ENCODE measurements at places on chromosomes 12 and 14.

- no peak for DNase-seq
Measured at GRCh38 chr14:101017806-101018560, 114.5 kb upstream of the RTL1 start.

DNA sequence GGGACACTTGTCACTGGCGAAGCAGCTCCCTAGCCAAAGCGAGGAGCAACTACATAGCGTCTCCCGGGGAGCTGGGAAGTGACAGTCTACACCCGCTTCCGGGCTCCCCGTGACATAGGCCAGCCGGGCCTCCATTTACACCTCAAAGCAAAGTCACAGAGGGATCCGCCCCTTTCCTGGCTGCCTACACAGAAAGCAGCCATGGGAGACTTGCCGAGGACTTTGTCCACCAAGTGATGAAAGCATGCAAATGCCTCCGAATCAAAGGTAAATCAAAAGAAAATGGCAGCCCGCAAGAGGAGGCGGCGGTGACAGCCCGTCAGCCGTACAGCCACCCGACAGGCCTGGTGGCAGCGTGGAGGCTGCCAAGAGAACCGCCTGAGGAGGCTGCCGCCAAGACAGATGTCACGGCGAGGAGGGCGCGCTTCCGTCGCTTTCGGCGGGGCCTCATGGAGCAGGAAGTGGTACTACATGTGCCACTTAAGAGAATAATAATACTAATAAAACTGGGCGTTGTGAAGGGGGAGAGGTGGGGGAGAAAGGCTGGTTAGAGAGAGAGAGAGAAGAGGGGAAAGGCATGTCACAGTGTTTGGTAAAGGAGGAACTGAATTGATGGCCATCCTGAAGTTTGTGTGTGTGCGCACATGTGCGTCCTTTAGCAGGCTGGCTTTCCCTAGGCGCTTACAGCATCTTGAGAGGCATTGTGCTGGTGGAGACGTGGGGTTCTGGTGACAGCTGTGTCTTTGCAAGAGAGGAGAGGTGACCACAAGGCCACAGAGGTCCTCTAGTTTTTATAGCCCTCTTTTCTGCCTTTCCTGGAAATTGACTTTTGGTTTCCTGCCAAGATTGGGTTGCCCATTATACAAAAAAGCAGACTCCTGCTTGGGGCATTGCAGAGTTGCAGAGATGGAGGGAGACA lies 661.7 kb downstream of the VRK1 start:
- peak; percentile 78 for DNase-seq

DNA sequence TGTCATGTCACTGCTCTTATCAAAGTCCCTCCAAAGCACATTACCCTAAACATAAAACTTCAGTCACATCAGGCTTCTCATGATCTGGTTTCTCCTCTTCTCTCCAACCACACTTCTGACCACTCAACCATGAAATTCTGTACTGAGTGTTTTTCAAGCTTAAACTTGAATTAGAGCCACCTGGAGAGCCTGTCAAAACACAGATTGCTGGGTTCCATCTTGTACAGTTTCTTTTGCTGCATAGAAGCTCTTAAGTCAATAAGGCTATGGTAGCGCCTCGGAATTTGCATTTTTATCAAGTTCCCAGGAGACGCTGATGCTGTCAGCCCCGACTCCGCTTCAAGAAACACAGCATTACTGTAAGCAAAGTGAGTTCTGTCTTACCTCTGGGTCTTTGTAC lies 16.4 kb upstream of the SRRM4 start:
- no peak for DNase-seq

DNA sequence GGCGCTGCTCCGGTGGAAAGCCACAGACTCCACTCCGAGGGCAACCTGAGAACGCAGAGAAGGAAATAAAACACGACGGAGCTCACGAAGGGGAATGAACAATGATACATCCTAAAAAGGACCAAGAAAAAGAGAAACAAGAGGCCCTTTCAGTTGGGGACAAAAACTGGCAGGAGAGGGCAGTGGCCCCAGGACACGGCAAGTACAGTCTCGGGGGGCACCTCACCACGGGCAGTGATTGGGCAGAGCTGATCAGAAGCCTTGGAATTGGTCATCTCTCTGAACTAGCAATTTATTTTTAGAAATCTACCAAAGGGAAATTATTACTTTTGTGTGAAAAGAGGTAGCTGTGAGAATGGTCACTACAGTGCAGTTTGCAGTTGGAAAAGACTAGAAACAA lies 27.9 kb downstream of the CCDC92 start:
- no peak for DNase-seq

DNA sequence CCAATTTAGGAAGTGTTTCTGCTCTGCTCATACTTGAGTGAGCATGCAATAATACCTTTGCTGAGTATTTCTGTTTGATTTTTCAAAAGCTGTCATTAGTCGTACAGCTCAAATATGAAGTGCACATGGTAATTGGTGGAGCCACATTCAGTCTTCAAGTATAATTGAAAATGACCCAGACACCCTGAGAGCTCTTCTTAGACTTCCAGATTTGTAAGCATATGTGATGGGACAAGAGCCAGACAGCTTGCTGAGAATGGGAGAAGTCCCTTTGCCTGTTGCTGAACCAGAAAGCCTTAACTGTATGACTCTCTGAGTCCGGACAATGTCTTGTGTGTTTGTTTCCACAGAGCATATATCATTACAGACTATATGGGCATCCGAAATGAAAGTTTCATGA lies 307.3 kb downstream of the TMEM117 start:
- DNase-seq: no peak

GRCh38 chr14:64726585-64726890 lies 22.3 kb downstream of the PLEKHG3 start:
- peak; percentile 72 for DNase-seq

DNA sequence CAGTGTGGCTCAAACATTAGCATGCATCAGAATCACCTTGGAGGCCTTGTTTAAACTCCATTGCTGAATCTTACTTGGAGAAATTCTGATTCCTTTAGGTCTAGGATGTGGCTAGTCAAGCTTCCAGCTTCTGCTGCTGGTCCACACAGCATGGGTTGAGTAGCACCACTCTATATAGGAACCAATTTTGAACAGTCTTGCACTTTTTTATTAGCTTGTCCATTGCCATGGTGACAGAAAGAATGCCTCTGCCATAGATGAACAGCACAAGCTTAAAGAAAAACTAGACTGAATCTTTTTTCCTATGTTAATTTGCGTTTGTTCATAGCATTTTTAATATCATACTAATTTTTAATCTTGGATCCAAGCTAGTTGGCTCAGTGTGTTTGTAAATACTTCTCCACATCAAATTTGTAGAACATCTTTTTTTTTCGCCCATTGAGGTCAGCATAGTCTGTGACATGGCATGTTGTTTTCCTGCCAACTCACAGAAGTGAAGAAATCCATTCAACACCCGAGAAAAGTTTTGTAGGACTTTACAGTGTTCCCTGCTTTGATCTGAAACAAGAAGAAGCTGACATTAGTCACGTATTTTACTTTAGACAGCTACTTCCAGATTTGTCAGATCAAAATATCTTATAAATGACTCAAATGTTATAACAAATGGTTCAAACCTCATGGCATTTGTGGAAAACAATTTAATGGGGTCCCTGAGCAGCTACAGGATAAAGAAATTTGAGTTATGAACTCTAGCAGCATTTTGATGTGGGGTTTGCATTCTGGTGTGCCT lies 438.8 kb downstream of the EGLN3 start:
- DNase-seq: no peak

DNA sequence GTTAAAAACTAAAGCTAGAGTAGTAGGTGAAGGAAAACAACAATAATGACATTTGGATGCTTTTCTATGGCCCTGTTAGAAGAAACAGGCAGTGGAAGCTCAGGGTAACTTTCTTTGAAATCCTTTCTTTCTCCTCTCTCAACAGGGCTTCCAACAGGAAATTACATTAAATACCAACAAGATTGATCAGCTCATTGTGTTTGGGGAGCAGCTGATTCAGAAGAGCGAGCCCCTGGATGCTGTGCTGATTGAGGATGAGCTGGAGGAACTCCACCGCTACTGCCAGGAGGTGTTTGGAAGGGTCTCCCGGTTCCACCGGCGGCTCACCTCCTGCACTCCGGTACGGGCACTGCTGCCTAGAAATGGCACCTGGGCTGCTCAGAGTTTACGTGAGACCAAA lies 81.5 kb downstream of the ESR2 start:
- DNase-seq: no peak

- no peak for DNase-seq
Measured at GRCh38 chr14:95774265-95775160, 60.6 kb upstream of the TCL1A start.

DNA sequence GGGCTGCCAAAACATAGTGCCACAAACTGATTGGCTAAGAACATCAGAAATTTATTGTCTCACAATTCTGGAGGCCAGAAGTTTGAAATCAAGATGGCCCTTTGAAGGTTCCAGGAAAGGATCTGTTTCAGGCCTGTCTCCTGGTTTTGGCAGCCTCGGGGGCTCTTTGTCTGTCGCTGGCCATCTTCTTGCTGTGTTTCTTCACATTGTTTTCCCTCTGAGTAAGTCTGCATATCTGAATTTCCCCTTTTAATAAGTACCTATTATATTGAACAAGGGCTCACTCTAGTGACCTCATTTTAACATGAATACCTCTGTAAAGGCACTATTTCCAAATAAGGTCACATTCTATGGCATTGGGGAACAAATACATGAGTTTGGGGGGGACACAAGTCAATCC lies 467.1 kb upstream of the MGAT4C start:
- no peak for DNase-seq

DNA sequence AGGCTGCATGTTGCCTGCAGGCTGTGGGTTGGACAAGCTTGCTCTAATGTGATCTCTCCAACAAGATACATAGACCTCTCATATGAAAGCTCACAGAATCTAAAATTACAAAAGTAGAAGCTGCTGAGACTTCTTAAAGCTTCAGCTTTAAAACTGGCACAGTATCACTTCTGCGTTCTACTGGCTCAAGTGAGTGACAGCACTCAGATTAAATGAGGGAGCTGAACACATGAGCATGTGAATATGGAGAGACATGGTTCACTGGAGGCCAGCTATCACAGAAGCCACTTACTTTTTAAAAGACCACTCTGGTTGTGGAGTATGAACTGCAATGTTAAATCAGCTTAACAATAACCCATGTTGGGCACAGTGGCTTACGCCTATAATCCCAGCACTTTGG lies 29.1 kb upstream of the ANO6 start:
- no peak for DNase-seq

DNA sequence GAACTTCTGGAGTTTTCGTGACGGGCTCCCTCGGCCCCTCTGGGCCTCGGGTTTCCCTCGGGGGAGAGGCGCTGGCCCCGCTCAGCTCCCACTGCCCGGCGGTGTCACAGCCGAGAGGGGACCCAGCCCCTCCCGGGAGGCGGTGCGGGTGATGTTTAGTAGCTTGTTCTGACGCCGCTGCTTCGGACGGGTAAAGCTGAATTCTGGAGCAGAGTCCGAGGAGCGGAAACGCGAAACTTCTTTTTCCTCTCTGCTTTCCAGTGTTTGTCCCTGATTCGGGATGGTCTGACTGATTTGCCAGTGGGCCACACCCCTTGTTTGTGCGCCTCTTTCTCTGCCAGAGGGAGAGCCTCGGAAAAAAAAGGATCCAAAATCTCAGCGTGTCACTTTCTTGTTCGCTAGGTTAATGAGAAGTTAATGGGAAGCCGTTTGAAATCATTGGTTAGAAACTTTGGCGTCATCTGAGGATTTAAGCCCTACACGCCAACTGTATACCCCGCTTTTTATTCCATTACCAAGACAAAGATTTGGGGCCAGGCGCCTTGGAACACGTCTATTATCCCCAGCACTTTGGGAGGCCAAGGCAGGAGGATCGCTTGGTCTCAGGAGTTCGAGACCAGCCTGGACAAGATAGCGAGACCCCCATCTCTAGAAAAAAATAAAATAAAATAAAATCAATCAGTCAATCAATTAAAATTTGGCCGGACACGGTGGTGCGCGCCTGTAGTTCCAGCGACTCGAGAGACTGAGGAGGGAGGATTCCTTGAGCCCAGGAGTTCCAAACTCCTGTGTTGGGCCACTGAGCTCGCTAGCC lies 756 bp downstream of the TULP3 start:
- DNase-seq: no peak

GRCh38 chr12:18939051-18939450 lies 190.5 kb upstream of the PLEKHA5 start:
- no peak for DNase-seq

- peak; percentile 29 for DNase-seq
Measured at GRCh38 chr14:51419685-51420084, 179.6 kb downstream of the TMX1 start.

- no peak for DNase-seq
Measured at GRCh38 chr12:69331519-69331908, 16.7 kb upstream of the LYZ start.

- peak; percentile 11 for DNase-seq
Measured at GRCh38 chr14:49971156-49972130, 78.6 kb downstream of the ARF6 start.

- DNase-seq: no peak
Measured at GRCh38 chr14:30998100-30998706, 27.2 kb upstream of the AP4S1 start.

DNA sequence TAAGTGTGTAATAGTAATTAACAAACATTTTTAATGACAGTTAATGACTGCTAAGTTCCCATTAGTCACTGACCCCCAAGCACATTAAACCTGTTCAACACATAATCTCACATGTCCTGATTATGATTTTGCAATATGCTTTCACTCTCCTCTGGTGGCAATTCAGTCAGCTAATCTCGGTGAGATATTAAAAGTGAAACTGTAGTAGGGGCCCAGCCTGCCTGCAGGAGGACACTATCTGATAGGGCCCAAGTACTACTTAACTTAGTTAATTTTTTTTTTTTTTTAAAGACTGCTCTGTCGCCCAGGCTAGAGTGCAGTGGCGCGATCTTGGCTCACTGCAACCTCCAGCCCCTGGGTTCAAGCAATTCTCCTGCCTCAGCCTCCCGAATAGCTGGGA lies 48.8 kb downstream of the CIT start:
- no peak for DNase-seq

DNA sequence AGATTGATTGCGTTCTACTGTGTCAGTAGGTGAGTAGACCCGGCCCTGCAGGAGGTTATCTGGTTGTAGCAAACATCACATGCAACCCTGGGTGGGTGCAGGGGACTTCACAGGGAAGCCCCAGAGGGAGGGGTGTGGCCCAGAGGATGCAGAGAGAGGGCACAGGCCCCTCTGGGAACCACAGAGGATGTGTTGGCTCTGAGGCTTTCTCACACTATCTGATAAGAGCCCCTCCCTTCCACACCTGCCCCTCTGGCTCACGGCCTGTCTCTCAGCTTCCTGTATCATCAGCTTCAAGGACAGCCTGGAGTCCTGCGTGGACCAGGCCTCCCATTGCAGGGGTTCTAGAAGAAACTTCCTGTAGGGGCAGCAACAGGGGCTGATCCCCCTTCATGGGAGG lies 101.9 kb downstream of the RIN3 start:
- DNase-seq: peak; percentile 70

- no peak for DNase-seq
Measured at GRCh38 chr12:76746516-76746915, 17.4 kb upstream of the ZDHHC17 start.

GRCh38 chr14:35987731-35988130 lies 161.6 kb downstream of the BRMS1L start:
- DNase-seq: no peak

DNA sequence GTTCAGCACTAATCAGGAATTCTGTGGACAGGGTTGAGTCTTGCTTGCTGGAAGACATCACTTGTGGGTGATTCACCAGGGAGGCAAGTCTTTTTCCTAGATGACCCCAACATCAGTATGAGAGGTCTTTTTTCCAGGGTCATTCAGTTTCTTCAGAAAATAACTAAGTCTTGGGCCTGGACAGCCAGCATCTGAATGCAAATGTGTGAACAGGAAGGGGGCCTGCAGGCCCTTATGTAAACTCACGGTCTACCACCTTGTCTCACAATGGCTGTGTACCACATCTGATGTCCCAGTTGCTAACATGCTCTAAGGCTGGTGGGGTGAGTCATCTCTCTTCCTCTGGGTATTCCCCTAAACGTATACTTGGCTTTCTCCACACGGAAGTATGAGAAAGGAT lies 79.2 kb downstream of the HECTD4 start:
- DNase-seq: peak; percentile 11

Data from T-helper 22 cell (primary cell).